Stimulated activated naive CD4-positive, alpha-beta T cell treated with Interleukin-2 at 50 U/mL for 16 hours (primary cell): ENCODE measurements at places on chromosomes 3 and 15.
A peak's percentile ranks its signal among the peaks of the same experiment; 100 is the strongest.

DNA sequence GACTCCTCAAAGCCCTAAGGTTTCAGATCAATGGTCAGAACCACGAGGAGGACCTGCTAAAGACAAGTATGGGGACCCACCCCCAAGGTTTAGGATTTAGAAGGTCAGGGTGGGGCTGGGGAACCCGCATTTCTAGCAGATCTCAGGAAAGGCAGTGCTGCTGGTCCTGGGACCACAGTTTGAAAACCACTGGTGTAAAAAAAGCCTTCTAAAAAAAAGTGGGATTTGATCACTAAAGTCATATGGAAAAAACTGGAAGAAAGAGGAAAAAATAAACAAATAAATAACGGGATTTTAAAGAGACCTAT, 832 bp downstream of the SLC41A3 start:
- DNase-seq, result no peak

DNA sequence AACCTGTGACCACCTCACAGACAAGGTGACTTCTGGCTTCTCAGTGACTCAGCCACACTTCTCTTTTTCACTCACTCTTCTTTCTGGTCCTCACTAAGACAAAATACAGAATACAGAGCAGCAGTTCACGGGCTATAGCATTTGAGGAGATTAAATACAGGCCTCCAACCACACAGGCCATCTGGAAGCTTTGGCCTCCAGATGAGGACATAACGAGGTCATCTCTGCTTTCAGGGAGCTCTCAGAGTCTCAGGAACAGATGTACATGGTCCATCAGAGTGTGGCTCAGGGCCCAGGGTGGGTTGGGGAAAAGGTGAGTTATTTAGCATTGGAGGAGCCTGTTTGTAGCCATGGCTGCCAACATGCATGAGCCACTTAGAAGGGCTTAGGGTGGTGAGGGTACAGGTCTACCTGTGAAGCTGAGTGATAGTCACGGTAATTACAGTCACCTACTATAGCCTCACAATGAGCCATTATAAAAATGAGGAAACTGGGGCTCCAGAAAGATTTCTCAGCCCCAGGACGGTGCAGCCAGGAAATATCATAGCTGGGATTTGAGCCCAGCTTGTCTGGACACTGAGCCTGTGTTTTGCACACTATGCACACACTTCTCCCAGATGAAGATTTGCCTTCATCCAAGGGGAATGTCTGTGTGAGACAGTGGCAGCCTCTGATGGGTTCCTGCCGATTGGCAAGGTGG, 159.8 kb upstream of the CTDSPL start:
- no peak for DNase-seq

GRCh38 chr3:159166899-159167586, 365.2 kb downstream of the MFSD1 start:
- no peak for DNase-seq

GRCh38 chr3:54120657-54121413, 1.5 kb upstream of the CACNA2D3 start:
- DNase-seq, result no peak

DNA sequence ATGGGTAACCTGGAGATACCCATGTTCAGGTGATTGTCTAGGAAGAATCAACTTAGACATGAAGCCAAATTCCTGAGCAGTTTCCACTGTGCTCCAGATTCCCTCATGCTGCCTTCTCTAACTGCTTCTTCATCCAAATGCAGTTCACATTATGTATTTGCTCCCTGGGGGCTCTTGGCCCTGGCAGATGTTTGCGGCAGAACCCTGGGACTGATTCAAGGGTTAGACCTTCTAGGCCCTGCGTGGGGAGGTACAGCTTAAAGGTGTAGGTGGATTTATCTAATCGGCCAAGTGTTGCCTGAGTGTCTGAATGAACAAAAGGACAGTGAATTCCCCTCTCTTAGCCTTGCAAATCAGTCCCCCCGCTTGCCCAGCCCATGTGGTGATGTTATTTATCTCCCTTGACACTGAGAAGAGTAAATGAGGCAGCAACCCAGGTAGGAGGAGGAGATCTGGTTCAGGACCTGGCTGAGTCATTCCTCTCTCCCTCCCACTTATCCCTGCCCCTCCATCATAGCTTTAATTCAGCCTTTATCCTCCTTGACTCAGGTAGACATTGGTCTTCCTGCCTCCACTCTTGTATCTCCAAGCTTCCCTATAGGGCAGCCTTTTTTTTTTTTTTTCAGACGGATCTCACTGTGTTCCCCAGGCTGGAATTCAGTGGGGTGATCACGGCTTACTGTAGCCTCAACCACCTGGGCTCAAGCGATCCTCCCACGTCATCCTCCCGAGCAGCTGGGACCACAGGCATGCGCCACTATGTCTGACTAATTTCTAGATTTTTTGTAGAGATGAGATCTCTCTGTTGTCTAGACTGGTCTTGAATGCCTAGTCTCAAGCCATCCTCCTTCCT, 54.8 kb downstream of the MAGEF1 start:
- peak; percentile 18 for DNase-seq

GRCh38 chr15:58401991-58402649, 29.7 kb upstream of the LIPC start:
- DNase-seq, result no peak

GRCh38 chr3:53518495-53518981, 24.1 kb downstream of the CACNA1D start:
- no peak for DNase-seq

GRCh38 chr3:172702256-172702655, 8.6 kb downstream of the NCEH1 start:
- no peak for DNase-seq

- DNase-seq, result peak; percentile 9
These were observed 17.3 kb downstream of the KPNA1 start for GRCh38 chr3:122497425-122497824.

DNA sequence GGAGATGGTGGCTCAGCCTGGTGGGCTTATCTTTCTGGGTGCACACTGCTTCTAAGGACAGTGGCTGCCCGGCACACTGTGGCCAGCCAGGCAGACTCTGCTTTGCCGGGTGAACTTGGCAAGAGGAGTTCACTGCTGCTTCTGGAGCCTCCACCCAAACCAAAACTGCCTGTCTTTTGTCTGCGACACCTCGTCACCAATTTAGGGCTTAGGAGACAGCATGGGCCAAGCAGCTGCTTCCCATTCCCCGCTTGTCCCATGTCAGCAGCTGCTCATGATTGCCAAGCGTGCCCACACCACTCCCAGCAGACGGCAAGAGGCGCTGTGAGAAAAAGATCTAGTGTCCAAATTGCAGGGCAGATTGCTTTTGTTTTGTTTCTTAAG, 57.3 kb downstream of the LSM3 start:
- DNase-seq, result no peak

- no peak for DNase-seq
These were observed 53.9 kb upstream of the FRMD4B start for GRCh38 chr3:69439643-69440270.

DNA sequence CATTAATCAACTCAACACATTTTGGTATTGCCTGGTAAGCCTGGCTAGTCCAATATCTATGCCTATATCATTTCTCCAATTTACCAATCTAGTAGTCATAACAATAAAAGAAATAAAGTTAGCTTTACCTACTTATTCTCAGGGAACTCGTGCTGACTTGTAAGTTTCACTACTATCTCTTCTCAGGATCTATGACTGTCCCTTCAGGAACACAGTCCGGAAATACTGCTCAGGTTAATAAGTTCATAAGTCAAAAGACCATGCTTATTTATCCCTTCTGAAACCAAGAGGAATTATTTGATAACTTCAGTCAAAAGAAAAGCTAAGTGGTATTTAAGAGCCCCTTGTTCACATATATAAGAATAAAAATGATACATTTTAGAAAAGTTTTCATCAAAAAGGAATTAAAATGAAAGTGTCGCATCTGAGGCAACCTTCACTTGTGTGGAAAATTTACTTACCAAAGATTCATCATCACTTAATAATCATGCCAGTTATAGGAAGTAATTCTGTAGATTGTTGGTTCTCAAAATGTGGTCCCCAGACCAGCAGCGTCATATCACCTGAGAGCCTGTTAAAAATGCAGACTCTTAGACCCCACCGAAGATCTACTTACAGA, 15.5 kb upstream of the THRB start:
- DNase-seq, result no peak

DNA sequence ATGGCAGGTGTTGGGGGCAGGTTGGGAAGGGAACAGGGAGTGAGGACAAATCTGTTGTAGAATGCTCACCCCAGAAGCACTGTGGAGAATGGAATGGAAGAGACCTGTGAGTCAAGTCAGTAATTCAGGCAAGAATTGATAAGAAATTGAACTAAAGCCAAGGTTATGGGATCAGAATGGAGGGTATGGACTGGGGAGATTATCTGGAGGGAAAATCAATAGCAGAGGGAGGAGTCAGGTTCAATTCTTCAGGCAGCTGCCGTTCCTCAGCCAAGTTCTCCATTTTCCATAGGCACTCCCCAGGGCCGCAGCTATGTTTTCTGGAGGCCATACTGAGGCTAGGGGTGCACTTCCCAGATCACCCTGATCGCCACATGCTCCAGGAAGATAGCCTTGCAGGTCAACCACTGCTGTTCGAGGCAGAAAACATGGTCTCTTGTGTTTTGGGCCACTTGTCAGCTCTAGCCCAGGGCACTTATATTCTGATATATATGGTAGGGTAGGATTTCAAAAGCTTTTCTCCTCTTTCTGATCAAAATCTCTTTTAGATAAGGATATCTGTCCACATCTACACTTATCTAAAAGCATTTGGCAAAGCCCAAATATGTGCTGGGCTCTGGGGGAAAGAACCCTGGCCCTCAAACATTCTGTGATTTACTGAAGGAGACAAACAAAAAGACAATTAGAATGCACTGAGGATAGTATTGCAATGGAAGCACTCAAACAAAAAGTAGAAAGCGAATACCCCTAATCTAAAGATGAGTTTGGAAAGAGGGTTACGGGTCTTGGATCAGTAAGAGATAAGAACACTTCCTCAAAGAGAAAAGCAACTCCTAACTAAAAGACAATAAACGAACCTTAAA, 92.3 kb downstream of the TMEM212 start:
- DNase-seq, result no peak

DNA sequence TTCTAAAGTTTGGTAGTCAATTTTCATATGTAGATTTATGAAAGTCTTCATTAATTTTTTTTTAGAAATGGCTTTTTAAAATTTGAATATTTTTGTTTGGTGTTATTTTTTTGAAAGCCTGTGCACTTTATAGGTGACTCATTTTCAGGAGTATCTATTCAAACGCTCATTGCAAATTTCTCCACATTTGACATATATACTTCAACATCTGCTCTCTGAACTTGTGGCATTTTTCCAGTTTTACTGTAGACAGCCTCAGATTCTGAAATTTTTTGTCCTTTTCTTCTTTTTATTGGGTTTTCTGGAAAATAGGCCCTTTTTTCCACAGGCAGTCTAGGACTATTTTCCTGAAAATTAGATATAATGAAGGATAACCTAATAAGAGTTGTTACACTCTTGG, 396.6 kb downstream of the RBMS3 start:
- no peak for DNase-seq

GRCh38 chr15:76840830-76841460, 64.2 kb downstream of the SCAPER start:
- DNase-seq, result no peak

DNA sequence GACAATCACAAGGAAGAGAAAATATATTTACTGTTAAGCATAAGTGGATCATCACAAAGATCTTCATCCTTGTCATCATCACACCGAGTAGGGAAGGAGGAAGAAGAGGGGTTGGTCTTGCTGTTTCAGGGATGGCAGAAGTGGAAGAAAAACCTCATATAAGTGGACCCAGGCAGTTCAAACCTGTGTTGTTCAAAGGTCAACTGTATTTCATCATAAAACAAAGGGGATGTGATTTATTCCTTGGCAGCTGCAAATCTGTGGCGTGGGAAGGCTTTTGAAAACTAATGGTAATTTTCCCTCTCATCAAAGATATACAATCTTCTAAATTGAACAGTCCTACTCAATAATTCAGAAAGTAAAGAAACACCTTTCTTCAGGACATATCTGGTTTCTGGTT, 129.9 kb upstream of the ABI3BP start:
- DNase-seq, result no peak

DNA sequence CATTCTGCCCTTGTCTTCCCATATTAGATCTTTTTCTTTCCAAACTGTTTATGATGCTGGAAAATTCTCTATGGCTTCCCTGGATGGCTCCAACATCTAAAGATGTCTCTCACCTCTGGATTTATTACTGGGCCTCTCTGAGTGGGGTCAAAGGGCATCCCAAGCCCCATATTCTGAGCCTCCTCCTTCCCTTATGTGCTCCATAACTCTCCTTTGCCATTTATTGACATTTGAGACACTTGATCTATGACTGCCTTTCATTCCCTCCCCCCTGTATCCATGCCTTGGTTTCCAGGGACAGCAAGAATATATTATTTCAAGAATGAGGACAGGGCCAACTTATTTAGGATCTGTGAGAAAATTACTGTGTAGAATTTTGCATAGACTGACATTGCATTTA, 369.3 kb upstream of the ONECUT1 start:
- DNase-seq, result no peak

GRCh38 chr3:136021803-136022202, 56.3 kb downstream of the PPP2R3A start:
- DNase-seq, result no peak

DNA sequence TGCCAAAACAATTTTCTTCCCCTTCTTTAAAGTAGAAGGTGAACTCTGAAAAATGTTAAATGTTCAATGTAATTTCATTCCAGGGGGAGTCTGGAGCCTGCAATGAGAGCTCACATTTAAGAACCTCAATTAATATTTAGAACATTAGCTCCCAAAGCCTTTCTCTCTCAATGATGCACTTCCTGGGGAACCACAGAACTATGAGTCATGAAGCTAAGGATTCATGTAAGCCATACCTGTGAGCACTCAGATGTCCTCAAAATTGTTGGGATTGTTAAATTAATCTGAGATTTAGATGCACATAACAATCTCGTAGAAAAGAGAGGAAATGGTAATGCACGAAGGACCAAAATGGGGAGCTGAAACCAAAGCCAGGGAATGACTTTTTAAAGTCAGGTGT, 244.2 kb upstream of the LRIG1 start:
- DNase-seq, result no peak

DNA sequence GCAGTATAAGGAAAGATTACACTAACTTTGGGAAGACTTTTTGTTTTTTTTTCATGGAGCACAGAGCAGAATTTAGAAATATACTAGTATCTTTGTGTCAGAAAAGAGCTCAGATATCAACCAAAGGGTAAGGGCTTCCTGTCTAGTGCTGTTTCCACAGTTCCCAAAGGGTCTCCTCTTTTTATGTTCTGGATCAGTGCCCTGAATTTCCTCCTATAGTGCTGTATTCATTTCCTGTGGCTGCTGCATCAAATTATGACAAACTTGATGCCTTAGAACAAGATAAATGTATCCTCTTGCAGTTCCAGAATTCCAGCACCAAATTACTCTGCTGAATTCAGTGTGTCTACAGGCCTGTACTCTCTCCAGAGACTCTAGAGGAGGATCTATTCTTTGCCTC, 219.8 kb upstream of the THRB start:
- DNase-seq, result no peak

DNA sequence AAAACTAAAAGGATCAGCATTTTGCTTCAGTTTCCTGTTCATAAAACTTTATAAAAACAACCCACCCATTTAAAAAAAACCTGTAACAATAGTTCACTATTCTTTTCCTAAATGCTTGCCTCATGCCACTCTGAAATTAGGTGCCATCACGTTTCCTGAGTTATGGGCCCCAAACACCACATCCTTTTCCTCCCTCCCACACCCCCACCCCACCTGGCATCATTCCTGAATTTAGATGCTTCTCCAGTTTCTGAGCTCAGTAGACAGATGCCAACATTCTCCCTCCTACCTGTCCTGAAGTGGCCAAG, 11.9 kb upstream of the ARHGEF3 start:
- no peak for DNase-seq

GRCh38 chr15:68184616-68185480, 20.3 kb downstream of the CALML4 start:
- DNase-seq, result no peak

- DNase-seq, result no peak
These were observed 24.5 kb downstream of the NEDD4 start for GRCh38 chr15:55968923-55969322.

GRCh38 chr3:25372167-25372566, 55.9 kb upstream of the RARB start:
- no peak for DNase-seq
